Epithelial cell of prostate (primary cell): ENCODE measurements at places on chromosomes 7 and 10.

DNA sequence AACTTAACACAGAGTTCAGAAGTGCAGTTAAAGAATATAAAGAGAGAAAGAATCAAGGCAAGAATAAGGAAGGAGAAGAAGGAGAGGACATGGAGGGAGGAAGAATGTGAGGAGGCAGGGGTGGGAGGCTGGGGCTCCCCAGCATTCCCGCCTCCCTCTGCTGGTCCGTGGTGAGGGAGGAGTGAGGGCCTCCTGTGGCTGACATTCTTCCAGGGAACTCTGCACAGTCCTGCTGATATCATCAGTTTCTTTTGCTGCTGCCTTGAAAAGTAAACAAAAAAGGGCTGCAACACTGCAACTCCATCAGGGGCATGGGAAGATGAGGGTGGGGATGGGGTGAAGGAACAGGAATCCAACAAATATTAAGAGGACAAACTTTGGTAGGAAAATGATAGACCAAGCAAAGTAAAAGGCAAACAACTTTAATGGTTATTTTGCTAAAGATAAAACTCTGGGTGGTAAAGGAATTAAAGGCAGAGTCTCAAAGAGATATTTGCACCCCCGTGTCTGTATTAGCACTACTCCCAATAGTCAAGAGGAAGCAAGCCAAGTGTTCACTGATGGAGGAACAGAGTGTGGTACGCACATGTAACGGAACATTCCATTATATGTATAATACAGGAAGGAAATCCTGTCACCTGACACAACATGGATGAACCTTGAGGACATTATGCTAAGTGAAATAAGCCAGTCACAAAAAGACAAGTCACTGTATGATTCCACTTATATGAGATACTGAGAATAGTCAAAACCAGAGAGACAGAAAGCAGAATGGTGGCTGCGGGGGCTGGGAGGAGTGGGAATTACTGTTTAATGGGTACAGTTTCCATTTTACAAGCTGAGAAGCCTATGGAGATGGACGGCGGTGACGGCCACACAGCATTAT, 8.0 kb upstream of the SPOCK2 start:
- DNase-seq: no peak

- no peak for DNase-seq
These were observed 15.5 kb downstream of the AMPH start for GRCh38 chr7:38615665-38616064.

DNA sequence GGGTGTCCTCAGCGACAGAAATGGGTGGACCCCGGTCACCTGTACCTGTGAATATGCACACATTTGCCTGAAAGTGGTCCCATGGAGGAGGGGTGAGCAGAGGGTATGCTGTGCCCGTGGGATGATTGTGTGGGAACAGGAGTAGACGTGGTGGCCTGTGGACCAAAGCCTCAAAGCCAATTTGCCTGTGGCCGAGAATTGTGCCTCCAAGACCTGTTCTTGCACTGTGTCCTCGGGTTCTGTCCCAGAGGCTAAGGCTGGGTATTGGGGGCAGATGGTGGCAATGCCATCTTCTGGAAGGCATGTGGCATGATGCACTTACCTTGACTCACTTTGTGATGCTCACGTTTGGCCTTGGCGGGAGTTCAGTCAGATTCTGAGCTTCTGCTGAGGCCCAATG, 351.0 kb downstream of the TCERG1L start:
- no peak for DNase-seq

DNA sequence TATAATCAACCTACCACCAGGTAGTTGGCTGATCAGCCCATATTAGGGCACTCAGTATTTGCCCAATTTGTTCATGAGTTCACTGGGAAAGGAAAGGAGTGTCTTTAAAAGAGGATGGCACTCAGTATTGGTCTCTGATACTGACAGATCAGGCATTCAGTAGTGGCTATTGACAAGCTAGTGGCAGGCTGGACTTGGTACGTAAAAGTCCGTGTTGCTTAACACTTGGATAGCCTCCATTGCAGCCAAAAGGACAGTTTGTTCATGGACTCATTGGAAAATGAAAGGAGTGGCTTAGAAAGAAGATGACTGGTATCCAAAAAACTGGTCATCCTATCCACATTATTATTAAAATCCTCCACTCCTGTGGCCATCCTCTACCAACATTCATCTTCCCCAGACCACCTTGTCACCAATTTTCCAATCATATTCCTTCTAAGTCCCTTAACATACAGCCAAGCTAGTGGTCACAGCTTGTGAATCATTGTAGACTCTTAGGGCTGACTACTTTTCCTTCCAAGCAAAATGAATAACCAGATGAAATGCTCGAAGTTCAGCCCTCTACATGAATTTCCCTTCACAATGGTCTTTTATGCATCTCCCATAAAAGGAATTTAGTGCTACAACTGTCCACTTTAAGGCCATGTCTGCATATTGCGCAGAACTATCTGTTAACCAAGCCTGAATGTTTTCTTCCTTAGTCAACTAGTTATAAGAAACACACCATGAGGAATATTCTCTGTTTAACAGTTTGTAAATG, 78.6 kb upstream of the MAGI2 start:
- no peak for DNase-seq
